CMK (cell line): ENCODE measurements at places on chromosomes 2 and 18.

GRCh38 chr2:200985799-200986198 is 22.3 kb upstream of the ORC2 start:
- no peak for DNase-seq

DNA sequence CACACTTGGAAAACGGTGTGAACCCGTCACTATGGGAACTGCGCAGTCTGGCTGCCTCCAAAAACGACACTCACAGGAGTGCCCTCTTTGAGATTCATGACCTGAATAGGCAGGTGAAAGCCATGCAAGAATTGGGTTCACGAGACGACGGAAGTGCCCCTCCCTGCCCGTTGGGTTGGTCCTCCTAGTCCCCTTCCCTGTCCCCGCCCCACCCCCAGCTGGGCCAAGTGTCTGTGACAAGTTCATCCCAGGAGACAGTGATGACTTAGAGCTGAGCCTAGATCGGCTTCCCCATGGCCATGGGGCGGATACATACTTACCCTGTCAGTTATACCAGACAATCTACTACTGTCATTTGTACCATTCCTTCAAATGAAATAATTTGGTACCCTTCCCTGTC is 1137.7 kb upstream of the CHAC2 start:
- DNase-seq: no peak

- no peak for DNase-seq
Observed at GRCh38 chr2:168002021-168002553, 245.3 kb downstream of the STK39 start.

DNA sequence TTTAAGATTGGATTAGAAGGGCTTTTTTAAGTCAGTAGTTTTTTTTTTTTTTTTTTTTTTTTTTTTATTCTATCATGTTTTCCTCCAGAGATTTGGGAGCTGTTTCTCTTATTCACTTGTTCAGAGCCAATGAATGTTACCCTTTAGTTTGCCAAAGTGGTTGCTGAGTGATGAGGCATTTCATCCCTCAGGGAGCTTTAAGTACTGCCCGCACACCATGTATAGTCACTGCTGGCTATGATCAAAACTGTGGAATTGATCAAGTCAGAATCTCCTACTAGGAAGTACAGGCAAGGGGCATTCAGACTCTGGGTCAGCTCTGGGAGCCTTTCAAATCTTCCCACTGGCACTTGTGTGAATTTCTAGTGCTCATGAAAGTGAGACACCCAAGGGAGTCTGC is 201.6 kb downstream of the IKZF2 start:
- no peak for DNase-seq

GRCh38 chr2:25341011-25341727 is 556 bp downstream of the DNMT3A start:
- no peak for DNase-seq

GRCh38 chr2:37671009-37671815 is at the start of gene CDC42EP3:
TSS of gene CDC42EP3 (minus strand) at chr2:37671642. CDS start at chr2:37646587, 25,055 bp downstream.
- no peak for DNase-seq

- DNase-seq: no peak
Observed at GRCh38 chr2:118055512-118056164, 32.6 kb upstream of the INSIG2 start.

- no peak for DNase-seq
Observed at GRCh38 chr18:56570978-56571377, 67.4 kb downstream of the TXNL1 start.

- no peak for DNase-seq
Observed at GRCh38 chr18:26073758-26074157, 16.7 kb downstream of the SS18 start.

- no peak for DNase-seq
Observed at GRCh38 chr2:106336737-106337136, 131.5 kb downstream of the RGPD3 start.

- no peak for DNase-seq
Observed at GRCh38 chr2:200405599-200406298, 99.3 kb downstream of the SPATS2L start.

DNA sequence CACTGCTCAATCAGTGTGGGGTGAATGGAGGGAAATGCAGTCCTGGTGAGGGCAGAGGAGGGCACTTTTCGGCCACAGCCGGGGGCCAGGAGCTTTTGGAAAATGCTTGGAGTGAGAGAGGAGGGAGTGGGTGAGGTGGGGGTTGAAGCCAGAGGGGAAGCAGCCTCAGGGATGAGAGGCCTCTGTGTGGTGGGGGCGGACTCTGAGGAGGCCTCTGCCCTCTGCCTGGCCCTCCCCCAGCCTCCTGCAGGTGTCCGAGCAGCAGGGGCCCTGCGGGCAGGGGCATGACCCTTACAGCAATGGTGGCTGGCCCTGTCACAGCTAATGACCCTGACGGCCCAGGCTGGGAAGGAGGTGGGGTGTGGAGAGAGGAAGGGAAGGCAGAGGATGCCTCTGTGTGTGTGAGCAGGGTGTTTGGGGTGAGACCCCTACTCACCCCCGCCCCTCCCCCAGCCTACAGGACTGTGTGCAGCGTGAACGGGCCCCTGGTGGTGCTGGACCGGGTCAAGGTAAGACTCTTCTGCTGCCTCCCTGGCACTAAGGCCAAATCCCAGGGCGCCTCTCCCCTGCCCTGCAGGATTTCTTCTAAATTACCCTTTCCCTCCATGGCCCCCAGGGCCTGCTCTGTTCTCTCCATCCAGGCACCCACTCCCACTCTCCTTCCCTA is 7.6 kb downstream of the ATP6V1B1 start:
- no peak for DNase-seq

DNA sequence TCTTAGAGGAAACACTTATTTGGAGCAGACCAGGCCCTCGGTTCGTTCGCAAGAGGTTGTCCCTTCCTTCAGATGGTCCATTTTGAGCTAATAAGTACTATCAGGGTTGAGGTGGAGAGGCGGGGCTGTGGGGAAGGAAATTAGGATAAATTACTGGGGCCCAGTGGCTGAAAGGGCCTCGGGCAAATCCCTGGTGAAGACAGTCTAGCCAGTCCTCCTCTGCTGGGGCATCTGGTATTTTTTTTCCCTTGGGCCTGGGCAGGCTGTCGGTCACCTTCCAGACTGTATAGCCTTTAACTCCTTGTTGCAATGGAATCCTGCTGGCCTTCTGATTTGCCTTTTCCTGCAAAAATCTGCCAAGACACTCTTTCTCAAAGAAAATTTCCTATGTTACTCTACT is 1.7 kb upstream of the MYO3B start:
- DNase-seq: no peak

DNA sequence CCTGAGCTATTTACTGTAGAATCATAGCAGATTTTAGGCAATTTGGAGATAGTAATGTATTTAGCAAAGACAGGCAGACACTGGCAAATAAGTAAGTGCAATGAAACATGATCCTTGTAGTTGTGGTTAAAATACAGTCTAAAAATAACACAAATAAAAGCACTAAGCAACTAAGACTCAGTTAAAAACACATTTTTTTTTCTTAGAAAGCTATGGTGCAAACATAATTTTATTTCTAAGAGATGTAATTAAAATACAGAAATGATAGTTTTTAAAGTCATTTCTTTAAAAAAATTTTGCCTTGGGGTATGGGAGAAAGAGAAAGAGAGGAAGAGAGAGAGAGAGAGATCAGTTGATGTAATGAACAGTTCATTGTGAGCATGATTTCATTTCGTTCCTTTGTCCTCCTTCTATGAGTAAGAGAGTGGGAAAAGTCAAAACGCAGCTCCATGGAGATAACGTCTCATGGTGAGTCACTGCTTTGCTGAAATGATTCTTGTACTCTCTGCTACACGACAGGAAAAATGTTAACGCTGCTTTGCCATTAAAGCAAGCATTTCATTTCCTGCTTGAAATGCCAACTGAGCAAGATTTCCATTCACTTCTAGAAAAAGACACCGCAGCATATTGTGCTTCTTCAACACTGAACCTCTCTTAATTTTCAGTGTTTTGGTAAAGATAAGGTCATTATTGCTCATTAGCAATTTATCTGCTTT is 61.3 kb upstream of the PGAP1 start:
- no peak for DNase-seq

- no peak for DNase-seq
Observed at GRCh38 chr2:107743274-107743673, 83.4 kb upstream of the RGPD4 start.

GRCh38 chr2:200417366-200417765 is 92.5 kb downstream of the KCTD18 start:
- no peak for DNase-seq

DNA sequence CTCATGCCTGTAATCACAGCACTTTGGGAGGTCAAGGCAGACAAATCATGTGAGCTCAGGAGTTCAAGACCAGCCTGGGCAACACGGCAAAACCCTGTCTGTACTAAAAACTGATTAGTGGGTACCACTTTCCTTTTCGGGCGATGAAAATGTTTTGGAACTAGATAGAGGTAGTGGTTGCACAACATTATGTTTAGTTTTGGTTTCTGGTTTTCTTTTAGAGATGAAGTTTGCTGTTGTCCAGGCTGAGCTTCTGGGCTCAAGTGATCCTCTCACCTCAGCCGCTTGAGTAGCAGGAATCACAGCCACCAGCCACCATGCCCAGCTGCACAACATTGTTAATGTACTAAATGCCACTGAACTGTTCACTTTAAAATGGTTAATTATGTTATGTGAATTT is 27.6 kb downstream of the AAK1 start:
- no peak for DNase-seq
